ENCODE measurements at places on chromosomes 7 and 10.

DNA sequence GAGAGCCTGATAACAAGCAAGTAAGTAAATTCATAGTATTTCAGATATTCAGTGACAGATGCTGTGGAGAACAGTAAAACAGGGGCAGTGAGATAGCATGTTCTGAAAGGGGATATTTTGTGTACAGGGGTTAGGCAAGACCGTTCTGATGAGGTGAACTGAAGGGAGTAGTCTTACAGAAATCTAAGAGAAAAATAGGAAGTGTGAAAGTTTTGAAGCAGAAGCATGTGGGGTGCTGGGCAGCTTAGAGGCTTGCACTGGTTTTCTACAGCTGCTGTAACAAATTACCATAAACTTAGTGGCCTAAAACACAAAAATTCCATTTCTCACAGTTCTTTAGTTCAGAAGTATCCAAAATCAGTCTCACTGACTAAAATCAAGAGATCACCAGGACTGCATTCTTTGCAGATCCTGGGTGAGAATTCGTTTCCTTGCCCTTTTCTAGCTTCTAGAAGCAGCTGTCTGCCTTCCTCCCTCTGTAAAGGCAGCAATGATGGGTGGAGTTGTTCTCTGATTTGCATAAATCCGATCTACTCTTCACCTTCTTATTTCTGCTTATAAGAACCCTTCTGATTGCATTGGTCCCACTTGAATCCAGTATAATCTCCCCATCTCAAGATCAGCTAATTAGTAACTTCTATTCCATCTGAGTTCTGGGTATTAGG lies 7.5 kb upstream of the KLF14 start:
- no peak for DNase-seq

DNA sequence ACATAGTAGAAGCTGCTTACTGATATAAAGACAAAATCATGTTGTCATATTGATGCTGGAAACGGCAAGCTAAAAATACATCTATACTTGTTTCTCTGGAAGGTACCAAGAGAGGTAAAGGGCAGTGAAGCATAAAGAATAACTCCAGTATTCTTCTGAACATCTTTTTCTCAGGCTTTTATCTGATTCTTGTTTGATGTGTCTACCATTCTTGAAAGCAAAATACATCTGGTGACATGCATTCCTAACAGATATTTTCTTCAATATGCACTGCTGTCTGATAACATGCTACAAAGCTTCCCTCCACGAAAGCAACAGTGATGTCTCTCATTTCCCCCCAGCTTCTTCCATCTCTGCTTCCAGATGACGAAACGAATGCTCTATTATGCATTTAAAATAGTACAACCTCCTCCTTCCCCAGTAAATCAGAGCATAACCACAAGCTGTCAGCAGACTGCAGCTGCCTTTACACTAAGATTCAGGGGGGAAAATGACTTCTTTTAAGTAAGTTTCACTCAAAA lies 100.8 kb downstream of the ARHGAP21 start:
- no peak for DNase-seq

GRCh38 chr7:34772296-34772938 lies 114.4 kb downstream of the NPSR1 start:
- no peak for DNase-seq

- DNase-seq: no peak
Observed at GRCh38 chr7:100007887-100008286, 7.5 kb upstream of the ZKSCAN1 start.

GRCh38 chr7:98210513-98211220 lies 572 bp upstream of the BHLHA15 start:
- DNase-seq: no peak

- no peak for DNase-seq
Observed at GRCh38 chr7:129855935-129856717, 96.6 kb downstream of the UBE2H start.

DNA sequence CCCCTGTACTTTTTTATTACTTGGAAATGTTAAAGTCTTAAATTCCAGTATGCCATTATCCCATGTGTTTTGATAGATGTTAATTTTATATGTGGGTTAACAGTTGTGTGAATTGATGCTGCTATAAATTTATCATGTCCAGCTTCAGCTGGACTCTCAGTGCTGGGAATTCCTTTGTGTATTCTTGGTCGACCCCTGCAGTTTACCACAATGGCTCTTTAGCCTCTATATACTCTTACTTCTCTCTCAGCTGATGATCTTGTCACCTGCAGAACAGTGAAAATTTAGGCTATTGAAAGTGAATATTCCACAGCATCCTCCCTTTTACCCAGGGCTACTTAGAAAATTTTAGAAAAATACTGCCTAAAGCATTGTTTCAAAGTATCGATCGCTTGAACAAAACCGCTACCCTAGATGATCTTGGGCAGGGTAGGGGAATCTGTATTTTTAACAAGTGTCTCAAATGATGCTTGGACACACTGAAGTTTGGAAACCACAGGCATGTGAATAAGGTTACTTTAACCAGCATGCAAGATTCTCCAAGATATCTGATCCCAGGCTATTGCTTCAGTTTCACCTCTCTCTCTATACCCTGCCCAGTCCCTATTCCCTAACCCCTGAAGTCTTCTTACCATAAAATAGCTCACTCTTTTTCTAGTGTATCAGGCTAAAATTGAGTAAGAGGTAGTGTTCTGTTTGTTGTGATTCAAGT lies 25.4 kb downstream of the LCOR start:
- DNase-seq: no peak

DNA sequence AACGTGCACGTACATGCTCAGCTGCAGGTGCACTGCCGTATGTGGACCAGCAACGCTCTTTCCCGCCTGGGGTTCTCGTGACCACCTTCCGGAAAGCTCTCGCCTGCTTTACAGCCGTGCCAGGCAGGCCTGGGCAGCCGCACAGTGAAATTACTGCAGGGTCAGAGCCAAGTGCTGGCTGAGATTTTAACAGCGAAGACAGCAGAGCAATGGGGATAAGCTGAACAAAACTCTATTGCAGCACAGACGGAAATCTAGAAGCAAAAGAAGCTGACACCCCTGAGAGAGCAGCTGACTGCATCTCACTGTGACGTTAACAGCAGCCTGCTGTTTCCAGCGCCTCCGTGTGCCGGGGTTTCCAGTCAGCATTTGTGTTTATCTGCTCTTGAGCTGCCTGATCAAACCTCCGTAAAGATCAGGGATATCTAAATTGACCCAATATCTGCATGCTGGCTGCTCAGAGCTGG lies 179.0 kb downstream of the DIP2C start:
- DNase-seq: peak; percentile 38

GRCh38 chr7:97305589-97305988 lies 188.1 kb downstream of the SDHAF3 start:
- DNase-seq: no peak

DNA sequence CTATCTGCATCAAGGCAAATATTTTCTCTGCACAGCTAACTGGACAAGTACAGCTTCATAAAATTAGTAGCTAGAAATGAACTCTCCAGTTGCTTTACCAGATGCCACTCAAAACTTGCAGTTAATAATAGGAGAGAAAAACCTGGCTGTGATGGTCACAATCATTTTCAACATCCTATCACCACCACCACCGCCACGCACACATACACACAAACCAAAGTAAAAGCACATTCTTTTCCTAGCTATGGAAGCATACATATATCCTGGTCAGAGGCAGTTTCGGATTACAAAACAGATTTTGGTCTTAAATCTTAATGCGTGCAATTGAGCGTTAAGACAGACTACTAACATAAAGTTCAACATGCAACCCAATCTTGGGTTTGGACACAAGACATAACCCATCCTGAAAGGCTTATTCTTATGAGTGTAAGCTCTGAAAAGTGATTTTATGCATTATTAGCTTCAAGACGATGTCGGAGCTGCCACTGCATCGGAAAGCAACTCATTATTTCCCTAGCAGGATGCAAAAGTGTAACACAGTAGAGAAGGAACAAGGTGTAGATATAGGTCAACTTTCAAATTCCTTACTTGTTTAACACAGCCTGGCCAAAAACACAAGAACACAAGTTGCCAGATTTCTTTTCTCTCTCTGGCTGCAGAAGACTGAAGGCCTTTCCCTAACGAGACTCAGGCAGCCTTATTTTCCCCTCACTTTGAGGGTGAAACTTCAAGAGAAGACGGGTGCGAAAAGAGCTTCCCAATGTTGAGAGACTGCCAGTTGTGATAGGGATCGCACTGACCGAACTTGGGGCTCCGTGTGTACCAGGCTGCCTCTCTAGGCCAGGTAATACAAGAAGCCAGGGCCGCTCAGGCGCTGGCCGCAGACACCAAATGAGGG lies 1.2 kb downstream of the CACUL1 start:
- DNase-seq: peak; percentile 50

- peak; percentile 85 for DNase-seq
Observed at GRCh38 chr10:101301111-101301731, 52.7 kb upstream of the BTRC start.

DNA sequence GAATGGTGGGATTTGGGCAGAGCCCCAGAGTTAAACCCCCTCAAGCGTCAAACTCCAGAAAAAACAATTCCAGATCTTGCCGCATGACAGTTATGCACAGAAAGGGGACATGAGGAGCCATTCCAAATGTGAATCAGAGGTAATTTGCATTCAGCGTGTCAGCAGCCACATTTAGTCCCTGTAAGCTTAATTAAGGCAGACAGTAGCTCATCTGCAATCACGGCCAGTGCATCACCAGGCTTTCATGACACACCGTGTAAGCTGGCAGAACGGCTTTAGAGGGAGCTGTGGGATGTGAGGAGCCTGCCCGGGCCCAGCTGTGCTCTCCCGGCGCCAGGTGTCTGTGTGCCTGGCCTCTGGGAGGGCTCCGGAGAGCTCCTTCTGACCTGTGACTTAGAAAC lies 18.7 kb upstream of the PRKAG2 start:
- DNase-seq: peak; percentile 76

DNA sequence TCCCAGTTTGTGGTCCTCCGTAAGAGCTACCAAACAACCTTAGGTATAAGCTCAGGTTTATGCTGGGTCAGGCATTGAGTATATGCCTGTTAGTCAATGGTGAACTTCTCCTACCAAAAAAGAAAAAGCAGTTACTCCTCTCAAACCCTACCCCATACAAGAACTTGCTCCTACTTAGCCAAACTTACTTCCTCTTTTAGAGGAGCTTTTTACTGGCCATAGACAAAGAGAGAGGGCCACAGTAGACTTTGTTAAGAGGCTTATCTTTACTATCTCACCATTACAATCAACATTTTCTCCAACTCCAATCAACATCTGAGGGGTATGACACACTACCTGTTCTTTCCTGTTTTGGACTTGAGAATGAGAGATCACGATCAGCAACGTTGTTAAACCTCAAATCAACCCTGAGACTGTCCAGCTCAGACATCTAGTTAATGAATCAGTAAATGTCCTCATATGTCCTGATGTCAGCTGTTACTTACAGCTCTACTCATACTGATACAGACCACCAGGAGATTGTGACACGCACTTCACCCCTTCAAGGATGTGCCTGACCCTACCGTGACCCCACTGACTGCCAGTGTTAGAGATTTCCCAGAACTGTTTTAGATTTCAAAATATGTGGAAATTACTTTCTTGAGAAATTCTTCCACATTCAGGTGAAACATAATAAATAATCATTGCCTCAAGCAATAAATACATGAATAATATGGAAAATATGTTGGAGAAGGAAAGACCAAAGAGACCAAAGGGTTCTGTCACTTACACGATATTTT lies 18.4 kb upstream of the CCDC71L start:
- peak; percentile 30 for DNase-seq

- DNase-seq: peak; percentile 55
Observed at GRCh38 chr7:107939573-107940489, 48.8 kb downstream of the DLD start.

GRCh38 chr10:77284797-77285196 lies 352.8 kb downstream of the KCNMA1 start:
- DNase-seq: peak; percentile 84

GRCh38 chr10:70799124-70799523 lies 13.9 kb upstream of the TBATA start:
- DNase-seq: peak; percentile 10

Measured in epithelial cell of esophagus (primary cell).